ENCODE measurements at places on chromosomes 11 and 22.
A peak's percentile ranks its signal among the peaks of the same experiment; 100 is the strongest.

GRCh38 chr11:126329644-126330211 is 25.8 kb upstream of the ST3GAL4 start:
- no peak for DNase-seq

DNA sequence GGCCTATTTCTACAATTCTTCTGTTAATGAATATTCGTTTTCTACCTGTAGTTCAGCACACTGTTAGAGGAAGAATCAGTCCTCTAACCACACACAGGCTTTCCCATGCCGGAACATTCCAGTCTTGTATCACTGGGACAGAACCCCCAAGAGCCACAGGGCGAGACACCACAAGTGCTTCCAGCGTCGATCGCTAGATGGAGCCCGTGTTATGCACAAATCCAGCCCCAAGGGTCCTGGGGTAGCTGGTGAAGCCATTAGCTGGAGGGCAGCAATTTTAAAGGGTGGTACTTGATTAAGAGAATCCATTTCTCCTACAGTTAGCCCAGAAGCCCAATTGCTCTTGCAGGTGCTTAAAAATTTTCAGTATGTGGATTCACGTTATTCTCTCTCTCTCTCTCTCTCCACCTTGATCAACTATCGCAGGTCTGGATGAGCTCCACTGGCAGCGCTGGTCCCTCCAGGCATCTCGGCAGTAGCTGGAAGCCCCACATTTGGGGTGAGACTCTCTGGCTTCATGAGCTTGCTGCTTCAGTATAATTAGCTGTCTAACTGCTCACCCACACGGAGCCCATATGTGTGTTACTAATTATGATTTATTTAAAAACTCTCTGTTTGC is 148.2 kb upstream of the SNX19 start:
- DNase-seq: peak; percentile 82

GRCh38 chr22:17172029-17172833 is 13.2 kb upstream of the HDHD5 start:
- DNase-seq: no peak

DNA sequence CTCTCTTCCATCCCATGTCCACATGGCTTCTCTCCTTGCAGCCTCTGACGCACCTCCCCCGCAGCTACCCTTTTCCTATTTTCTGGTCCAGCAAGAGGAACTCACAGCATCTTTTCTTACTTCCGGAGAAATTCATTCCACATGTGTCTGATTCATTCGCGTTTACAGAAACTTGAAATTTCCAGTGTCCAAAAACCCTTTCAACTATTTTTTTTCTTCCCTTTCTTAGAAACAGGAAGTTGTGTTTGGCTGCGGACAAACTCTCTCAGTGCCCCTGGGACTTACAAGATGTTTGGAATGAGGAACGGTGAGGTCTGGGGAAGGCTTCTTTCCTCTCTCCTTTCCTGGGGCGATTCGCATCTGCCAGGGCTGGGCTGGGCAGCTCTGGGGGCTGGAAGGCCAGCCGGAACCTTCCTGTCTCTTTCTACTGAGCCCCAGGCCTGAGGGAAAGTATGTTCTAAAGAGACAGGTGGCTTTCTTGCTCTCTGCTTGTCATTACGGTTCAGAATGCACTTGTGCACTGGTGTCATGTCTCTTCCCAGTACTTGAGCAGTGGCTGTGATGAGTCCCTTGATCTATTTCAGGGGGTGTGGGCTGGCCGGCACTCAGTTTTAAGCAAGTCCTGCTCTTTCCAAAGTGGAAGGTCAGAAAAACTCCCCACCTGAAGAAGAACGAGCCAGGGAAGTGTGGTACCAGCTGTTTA is 27.5 kb downstream of the ADAMTS8 start:
- no peak for DNase-seq

DNA sequence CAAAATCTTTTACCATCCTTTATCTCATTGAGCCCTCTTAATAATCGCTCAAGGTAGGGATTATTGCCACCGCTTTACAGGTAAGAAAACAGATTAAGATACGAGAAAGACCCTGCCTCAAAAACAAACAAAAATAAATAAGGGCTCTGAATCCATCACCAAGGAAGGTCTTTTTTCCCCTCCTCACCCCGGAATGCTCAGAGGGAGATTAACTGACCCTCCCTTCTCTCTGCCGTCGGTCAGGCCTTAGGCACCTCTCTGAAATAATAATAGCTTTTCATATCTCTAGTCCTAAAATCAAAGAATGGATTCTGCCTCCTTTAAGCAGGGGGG is 620 bp upstream of the ATG2A start:
- no peak for DNase-seq

DNA sequence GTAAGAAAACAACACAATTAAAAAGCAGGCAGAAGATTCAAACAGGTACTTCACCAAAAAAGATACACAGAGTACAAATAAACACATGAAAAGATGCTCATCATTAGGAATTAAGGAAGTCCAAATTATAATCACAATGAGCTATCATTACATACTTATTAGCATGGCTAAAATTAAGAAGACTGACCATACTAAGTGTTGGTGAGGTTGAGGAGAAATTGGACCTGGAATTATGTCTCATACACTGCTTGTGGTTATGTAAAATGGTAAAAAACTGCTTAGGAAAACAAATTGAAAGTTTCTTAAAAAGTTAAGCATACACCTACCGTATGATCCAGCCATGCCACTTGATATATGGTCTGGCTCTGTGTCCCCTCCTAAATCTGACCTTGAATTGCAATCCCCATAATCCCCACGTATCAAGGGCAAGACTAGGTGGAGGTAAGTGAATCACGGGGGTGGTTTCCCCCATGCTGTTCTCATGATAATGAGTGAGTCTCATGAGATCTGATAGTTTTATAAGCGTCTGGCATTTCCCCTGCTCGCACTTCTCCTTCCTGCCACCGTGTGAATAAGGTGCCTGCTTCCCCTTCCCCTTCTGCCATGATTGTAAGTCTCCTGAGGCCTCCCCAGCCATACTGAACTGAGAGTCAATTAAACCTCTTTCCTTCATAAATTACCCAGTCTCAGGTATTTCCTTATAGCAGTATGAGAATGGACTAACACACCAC is 4.8 kb downstream of the SAAL1 start:
- DNase-seq: no peak

GRCh38 chr11:128039140-128040021 is 548.0 kb downstream of the ETS1 start:
- no peak for DNase-seq

DNA sequence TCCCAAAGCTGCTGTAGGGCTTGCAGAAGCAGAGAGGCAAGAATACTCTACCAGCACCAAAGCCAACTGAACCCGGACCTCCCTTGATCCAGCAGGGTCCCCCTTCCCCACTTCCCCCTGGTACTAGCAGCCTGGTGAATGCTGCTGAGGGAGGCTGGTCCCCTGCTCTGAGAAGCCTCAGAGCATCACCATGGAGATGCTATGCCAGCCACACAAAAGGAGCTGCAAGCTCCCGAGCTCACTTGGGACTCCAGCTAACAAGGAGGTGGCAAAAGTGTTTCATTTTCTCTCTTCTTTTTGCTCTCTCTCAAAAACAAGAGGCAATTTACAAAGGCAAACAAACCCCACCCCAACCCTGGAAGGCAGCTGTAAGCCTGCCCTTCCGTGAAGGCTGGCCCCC is 509.8 kb downstream of the BUD13 start:
- no peak for DNase-seq

DNA sequence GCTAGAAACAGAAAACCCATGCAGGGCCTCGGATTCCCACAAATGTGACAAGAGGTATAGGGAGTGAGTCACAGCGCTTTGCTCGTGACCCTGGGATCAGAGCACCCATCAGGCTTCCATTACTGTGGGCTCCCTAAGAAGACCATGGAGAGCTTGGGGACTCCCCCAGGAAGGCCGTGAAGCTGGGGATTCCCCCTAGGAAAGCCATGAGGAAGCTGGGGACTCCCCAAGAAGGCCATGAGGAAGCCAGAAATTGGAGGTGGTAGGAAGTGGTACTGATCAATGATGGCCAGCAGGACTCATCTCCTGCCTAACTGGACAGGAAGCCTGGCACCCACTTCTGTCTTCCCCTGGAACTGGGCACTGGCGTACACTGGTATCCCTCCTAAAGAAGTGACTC is 10.1 kb upstream of the DCPS start:
- no peak for DNase-seq

GRCh38 chr11:47028195-47029093 is 91.9 kb downstream of the CSTPP1 start:
- no peak for DNase-seq

DNA sequence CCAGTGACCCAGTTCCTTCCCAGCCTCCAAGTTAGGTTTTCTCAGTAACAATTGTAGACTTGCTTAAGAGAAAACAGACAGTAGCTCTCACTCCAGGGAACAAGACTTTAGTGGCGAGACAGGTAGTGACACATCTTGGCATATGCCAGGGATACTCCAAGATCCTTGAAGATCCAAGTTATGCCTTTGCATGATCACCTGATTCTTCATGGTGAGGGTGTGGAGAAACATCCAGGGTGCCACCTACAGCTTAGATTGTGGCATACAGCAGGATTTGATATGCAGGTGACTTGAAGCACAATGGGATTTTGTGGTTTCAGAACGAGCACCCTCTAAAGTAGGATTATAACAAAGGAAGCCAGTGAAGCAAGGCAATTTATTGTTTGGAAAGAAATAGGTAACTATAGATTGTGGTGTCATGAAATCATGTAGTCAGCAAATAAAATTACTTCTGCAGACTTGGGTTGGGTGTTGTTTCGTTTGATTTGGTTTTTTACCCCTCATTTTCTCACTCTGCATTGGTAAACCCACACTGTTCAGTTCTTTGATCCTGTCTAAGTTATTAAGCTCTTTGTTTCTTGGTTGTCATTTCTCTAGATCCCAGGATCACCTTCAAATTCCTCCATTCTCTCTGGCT is 9.2 kb downstream of the POU2AF3 start:
- DNase-seq: no peak

- peak; percentile 32 for DNase-seq
Observed at GRCh38 chr11:2097356-2097997, 41.7 kb downstream of the IGF2 start.

DNA sequence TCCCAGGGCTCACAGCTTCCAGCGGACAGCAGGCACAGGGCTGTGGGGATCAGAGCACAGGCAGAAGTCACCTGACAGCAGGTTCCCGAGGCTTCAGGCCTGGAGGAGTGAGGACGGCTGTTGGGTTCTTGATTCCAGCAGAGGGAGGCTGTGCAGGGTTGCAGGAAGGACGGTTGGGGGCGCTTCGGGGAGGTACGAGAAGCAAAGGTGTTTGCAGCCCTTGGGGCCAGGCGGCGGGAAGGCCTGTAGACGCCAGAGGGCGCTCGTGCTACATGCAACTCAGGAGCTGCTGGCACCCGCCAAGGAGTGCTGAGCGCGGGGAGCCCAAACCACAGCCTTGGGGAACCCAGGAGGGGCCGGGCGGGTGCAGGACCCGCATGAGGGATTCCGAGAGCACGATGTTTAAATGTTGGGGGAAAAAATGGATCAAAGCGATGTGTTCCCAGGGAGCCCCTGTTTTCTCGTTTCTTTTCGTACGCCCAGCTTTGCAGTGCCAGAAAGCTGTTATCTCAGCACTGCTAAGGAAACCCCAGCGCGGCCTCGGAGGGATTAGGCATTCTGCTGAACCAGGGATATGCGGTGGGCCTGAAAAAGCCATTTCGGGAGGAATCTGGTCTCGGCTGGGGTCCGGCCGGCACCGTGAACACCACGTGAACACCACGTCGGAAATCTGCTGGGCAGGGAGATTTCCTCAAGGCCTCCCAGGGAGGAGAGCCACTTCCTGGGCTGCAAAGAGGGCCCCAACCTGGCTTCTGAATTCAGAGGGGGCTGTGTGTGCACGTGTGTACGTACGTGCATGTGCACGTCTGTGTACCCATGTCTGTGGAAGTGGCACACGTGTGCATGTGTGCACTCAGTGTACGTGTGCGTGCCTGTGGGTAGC is 88.1 kb downstream of the KCNQ1 start:
- peak; percentile 99 for DNase-seq

- no peak for DNase-seq
Observed at GRCh38 chr11:36130401-36130800, 158.8 kb downstream of the COMMD9 start.

DNA sequence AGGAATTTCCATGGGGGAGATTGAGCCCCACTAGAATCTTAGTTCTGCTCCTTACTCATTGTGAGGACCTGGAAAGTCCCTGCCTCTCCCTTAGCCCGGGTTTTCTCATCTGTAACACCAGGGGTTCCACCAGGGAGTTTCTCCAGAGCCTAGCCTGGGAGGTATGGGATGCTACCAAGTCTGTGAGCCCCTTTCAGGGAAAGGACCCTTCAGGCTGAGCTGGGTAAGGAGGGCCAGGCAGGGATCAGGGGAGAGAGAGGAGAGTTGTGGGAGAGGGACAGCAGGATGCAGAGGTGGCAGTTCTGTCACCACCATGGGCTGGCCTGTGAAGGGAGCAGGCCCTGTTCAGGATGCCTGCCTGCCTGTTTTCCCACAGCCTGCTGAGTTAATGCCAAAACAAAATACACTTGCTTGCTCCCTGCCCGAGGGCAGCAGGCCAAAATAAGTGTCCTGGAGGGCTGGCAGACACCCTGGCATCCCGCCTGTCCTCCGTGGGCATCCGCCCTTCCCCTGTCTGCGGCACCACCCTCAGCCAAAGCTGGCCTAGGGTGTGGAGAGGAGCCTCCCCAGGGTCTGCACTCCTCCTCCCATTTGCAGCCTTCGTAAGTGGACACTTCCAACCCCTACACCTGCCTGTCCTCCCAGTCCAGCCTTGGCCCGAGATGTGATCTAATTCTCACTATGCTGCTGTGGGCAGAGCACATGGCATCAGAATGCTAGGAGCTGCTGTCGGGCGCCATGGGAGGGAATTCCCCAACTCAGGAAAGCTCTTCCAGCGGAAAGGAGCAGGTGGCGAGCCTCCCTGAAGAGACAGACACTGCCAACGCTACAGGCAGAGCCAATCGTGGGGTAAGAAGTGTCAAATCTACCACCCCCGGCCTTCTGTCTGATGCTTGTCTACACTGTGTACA is 5.9 kb upstream of the FCHSD2 start:
- no peak for DNase-seq

Measured in neural crest cell (in vitro differentiated cells).